ENCODE measurements at places on chromosomes 5 and 9. TPM values are rescaled to one million over a fixed set of nuclear protein-coding genes. Genes with fewer than 3 reads are reported as not detected.

The SLC1A3 gene
- not detected for total RNA-seq

The PCDHB8 gene
- 0.25 TPM for total RNA-seq

The C9orf43 gene
- total RNA-seq: 0.62 TPM

The SUSD3 gene
- total RNA-seq: 0.79 TPM

The FRRS1L gene
- 0.15 TPM for total RNA-seq

The ERMP1 gene
- total RNA-seq: 21.0 TPM

The LHX3 gene
- 0.09 TPM for total RNA-seq

The TBCA gene
- 288 TPM for total RNA-seq

The PCDHGA1 gene
- 0.48 TPM for total RNA-seq

The FAM153A gene
- not detected for total RNA-seq

The SLCO6A1 gene
- not detected for total RNA-seq

The ARSI gene
- 44.0 TPM for total RNA-seq

The ANXA2R gene
- total RNA-seq: 2.5 TPM

The IFNE gene
- total RNA-seq: 2.2 TPM

The SGCD gene
- total RNA-seq: 4.0 TPM

The NUTM2G gene
- total RNA-seq: not detected

The UCK1 gene
- total RNA-seq: 18.5 TPM

The NOXA1 gene
- 1.4 TPM for total RNA-seq

The HDHD3 gene
- 22.5 TPM for total RNA-seq

The CCDC192 gene
- not detected for total RNA-seq

The DRD1 gene
- total RNA-seq: 0.77 TPM

The TLR4 gene
- total RNA-seq: 0.08 TPM

The NKD2 gene
- total RNA-seq: 13.3 TPM

The DBH gene
- total RNA-seq: not detected

The PTGES gene
- total RNA-seq: 100 TPM

The XPA gene
- 13.7 TPM for total RNA-seq
